ENCODE measurements at places on chromosomes 6 and 20.

DNA sequence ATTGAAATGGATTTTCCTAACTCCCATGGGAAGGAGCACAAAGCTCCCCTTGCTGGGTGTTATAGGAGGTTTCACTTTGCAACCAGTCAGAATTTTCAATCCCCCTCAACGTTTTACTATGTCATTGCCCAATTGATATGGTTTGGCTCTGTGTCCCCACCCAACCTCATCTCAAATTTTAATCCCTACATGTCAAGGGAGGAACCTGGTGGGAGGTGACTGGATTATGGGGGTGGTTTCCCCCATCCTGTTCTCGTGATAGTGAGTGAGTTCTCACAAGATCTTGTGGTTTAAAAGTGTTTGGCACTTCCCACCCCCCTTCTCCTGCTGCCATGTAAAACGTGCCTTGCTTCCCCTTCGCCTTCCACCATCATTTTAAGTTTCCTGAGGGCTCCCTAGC is 62.9 kb downstream of the ZMYND8 start:
- no peak for DNase-seq

DNA sequence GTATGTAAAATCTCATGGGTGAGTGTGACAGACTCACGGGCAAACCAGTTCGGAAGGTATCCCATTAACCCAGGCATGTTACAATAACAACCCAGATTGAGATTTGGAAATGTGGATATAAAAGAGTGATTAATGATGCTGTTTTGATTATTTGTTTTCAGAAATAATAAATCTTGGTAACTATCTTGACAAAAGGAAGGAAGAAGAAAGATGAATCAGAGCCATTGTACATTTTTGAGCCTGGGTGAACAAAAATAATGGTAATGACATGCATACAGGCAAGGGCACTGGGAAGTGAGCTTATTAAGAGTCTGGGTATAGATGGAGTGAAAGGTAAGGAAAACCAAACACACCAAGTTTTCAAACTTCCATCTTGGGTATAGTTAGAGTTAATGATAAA is 862.0 kb downstream of the PHF3 start:
- DNase-seq = no peak

DNA sequence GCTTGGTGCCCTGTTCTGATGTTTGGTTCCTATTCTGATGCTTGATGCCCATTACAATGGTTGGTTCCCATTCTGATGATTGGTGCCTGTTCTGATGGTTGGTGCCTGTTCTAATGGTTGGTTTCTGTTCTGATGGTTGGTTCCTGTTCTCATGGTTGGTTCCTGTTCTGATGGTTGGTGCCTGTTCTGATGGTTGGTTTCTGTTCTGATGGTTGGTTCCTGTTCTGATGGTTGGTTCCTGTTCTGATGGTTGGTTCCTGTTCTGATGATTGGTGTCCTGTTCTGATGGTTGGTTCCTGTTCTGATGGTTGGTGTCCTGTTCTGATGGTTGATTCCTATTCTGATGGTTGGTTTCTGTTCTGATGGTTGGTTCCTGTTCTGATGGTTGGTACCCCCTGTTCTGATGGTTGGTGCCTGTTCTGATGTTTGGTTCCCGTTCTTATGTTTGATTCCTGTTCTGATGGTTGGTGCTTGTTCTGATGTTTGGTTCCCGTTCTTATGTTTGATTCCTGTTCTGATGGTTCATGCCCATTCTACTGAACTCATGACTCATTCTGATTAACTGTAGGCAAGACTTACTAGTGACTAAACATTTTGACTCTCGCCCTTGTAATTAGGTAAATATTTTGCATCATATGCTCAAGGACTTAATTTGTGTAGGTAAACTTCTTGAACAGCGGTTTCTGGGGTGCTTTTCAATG is 146.2 kb downstream of the DLL1 start:
- no peak for DNase-seq

DNA sequence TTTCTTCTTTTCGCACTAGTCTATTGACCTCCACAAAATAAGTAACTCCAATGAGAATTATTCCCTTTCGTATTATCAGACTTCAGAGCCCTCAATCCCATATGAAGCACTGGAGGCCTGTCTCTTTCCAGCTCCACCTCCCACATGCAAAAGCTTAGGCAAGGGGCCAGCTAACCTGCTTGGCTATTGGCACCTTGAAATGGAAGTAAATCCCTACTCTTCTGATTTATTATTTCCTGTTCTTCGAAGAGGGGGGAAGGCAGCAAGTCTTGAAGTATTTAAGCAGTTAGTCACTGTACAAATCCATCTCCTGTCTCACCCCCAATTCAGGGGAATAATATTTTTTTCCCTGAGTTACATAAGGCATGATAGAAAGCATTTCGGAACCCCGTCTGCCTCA is 577.8 kb downstream of the MAFB start:
- DNase-seq = no peak

GRCh38 chr6:74871757-74872156 is 334.1 kb downstream of the COL12A1 start:
- DNase-seq = no peak

GRCh38 chr6:37698264-37699137 is 818 bp upstream of the MDGA1 start:
- no peak for DNase-seq

- DNase-seq = no peak
Observed at GRCh38 chr6:121443971-121444541, 8.6 kb downstream of the GJA1 start.

Measured in stromal cell of bone marrow (primary cell).